GM23248 (cell line): ENCODE measurements at places on chromosomes 1 and 21. TPM values are rescaled to one million over a fixed set of nuclear protein-coding genes. Genes with fewer than 3 reads are reported as not detected.

DNA sequence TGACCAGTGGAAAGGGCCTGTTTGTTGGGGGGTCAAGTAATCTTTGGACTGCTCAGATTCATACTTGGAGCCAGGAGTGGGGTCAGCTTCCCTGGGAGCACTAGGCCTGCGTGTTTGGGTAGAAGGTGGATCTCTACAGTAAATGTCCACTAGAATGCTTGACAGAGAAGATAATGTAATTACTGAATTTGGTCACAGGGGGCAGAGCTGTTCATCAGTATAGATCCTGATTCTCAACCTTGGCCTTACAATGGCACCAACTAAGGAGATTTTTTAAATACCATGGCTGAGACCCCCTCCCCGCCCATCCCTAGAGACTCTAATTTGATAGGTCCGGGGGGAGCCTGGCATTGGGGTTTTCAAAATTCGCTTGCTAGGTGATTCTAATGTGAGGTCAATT lies 217.5 kb upstream of the PLXNA2 start:
- no peak for DNase-seq

DNA sequence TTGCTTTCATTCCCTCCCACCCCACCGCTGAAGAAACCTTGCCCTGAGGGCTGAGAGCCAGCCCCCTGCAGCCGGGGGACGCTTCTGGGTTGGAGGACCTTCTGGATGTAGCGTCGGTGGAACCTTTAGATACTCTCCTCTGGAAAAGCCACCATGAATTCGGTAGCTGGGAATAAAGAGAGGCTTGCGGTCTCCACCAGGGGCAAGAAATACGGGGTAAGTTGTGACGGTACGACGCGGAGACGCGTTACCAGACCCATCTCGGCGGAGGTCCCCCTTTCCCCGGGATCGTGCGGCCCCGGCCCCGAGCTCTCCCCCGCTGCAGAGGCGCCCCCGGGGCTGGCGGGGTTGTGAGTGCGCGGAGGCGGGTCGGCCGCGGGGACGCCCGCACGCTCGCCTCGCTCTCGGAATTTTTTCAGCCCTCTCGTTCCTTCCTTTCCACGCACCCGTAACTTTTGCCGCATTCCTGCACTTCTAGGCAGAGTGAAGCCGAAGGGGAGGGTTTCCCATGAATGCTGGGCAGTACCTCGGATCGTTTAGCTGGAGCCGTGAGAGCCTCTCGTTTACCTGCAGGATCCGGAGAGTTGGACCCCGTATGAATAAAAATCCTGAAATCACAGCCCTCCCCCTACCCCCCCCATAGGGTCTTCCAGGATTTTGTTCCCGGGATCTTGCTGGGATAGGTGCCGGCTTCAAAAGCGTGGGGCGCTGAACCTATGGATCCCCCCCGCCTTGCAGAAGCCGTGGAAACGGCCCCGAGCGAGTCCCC lies 671 bp downstream of the KIF26B start:
- DNase-seq, result peak; percentile 64

DNA sequence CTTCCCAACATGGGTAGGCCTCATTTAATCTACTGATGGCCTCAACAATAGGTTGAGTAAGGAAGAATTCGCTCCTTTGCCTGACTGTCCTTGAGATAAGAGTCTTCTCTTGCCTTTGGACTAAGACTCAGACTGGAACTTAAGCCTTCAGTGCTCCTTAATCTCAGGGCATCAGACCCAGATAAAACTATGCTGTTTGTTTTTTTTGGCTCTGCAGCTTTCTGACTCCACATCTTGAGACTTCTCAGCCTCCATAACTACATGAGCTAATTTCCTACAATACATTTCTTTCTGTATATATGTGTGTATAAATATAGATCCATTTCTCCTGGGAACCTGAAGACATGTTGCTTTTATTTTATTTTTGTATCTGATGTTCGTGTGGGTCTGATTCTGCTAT lies 1470.7 kb upstream of the PRMT6 start:
- peak; percentile 3 for DNase-seq

The IL22RA1 gene
- total RNA-seq, result not detected in 2 replicates

GRCh38 chr1:10415211-10415930 lies 14.9 kb upstream of the CENPS start:
- peak; percentile 81 for DNase-seq

- no peak for DNase-seq
Measured at GRCh38 chr21:15453261-15453660, 276.5 kb upstream of the USP25 start.

- DNase-seq, result no peak
Measured at GRCh38 chr1:178291166-178291565, 197.3 kb downstream of the RASAL2 start.

The TFAP2E gene
- total RNA-seq, result not detected in 2 replicates

DNA sequence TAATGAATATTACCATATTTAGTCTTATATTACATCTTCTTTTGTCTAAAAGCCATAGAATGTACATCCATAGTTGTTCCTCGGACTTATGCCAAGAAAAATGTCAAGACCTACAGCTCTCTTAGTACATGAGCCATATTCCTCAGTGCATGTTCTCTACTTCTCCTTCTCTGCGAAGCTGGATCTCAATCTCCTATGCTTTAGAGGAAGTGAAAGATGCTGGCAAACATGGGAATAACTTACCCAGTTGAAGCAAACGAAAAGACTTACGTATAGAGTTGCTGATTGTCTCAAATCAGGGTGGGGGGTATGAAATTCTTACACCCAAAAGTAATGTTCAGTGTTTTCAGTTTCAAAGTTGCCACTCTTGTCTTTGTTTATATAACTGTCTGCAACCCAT lies 32.7 kb downstream of the OR13G1 start:
- no peak for DNase-seq

DNA sequence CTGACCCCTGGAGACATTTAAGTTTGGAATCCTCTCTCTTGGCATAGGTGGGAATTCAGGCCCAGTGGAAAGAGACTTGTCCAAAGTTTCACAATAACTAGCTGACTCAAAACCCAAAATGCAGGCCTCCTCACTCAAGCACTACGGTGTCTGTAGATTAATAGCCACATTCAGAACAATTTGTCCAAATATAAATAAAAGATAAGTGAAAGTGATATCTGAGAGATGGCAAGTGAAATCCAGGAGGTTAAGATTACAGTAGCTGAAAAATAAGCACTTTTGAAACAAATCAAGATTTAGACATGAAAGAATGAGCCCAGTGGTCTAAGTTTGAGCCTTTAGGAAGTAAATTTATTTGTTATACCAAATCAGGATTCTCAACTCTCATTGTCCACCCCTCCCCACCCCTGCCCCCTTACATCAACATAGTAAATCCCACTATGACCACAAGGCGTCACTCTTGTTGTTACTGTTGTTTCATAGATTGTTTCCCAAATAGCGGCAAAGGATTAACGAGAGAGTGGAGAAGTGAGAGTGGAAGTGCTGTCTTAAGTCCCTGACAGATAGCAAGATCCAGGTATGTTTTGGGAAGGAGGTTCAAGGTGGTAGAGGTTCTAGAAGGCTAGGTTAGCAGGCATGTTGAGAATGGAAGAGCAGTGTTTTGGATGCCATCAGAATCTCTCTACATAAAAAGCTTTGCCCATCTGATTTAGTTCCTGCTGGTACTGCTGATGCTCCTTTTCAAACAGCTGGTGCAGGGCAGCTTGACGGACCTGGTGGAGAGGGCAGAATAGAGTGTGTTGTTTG lies 7.1 kb upstream of the TPM3 start:
- DNase-seq, result peak; percentile 75

The FMO5 gene
- total RNA-seq, result 1.8 and 4.9 TPM in 2 replicates

DNA sequence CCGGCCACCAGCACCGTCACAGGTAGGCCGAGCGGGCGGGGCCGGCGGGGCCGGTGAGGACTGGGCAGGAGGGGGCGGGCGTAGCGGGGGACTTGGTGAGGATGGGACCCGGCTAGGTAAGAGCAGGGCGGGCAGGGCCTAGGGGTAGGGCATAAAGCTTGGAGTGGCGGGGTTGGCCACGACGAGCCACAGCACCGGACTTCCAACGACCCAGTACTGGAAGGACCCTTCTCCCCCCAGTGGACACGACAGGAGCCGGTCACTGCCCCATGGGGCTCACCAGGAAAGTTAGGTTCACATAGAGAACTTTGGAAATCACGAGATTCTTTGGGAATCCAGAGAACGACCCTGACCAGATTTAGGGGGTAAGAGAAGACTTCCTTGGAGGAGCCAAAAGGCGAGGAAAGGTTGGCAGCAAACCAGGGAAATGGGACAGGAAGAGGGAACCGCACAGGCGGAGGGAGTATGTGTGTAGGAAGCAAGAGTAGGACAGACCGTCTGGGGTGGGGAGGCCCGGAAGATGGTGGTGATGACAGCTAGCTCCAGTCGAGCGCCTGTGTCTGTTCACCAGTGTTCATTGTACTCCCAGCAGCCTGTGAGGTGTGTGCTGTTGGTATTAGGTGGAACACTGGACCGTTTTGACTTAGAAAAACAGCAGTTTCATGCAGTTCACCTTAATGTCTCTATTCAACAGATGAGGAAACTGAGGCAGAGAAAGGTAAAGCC lies 20.4 kb downstream of the ZNF362 start:
- no peak for DNase-seq

The ICOSLG gene
- total RNA-seq, result under 0.01 and 0.25 TPM in 2 replicates

- DNase-seq, result peak; percentile 33
Measured at GRCh38 chr1:77459881-77460280, 178.1 kb downstream of the AK5 start.

The LRRC8D gene
- total RNA-seq, result 30.7 and 35.3 TPM in 2 replicates

GRCh38 chr1:117623698-117624097 lies 17.9 kb downstream of the TENT5C start:
- DNase-seq, result no peak

- peak; percentile 63 for DNase-seq
Measured at GRCh38 chr21:37208056-37208721, 58.9 kb downstream of the VPS26C start.

GRCh38 chr1:23184212-23184934 lies 15.7 kb upstream of the LUZP1 start:
- peak; percentile 52 for DNase-seq

The AMY2B gene
- total RNA-seq, result 1.1 and 2.5 TPM in 2 replicates

The RGSL1 gene
- not detected in 2 replicates for total RNA-seq

- DNase-seq, result peak; percentile 93
Measured at GRCh38 chr1:95035536-95035935, 37.2 kb downstream of the ALG14 start.

DNA sequence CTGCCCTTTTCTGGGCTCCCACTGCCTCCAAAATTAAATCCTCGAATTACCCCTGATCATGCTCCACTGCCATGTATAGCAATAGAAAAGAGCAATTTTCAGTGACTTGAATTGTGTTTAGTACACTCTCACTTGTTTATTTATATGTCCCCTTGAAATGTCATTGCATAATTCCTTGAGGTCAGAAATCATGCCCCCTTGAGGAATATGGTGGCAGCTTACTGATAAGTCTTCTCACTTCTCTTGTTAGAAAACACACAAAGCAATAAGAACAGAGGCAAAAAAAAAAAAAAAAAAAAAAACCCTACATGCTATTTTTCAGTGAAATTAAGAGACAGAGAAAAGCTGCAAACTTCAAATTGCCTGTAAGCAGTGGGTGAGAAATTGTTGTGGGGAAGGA lies 37.5 kb downstream of the GPR88 start:
- no peak for DNase-seq

GRCh38 chr1:13965770-13966398 lies 265.9 kb downstream of the PRDM2 start:
- peak; percentile 74 for DNase-seq

DNA sequence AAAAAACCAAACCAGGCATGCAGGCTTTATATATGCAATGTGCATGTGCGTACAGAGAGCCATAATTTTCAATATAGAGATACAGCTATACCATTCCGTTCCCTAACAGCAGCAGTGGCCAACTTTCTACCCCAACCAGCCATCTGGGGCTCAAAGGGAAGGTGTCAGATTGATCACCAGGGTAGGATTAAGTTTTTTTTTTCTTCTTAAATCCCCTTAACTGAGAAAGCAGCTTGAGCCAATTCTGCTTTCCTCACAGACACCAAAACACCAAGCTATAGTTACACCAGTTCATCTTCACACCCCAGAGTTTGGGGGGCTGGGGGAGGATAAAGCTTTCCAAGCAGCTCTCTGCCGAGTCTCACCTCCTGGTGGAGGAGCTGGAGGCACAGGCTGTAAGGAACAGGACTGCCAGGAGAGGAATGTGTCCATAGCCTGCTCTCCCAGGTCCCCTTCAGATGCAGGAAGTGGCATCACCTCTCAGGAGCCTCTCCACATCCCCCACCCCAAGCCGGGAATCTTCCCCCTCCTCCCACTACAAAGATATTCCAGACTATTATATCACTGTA lies 87.9 kb downstream of the SSBP3 start:
- DNase-seq, result no peak

- DNase-seq, result no peak
Measured at GRCh38 chr1:152072311-152072710, 16.6 kb downstream of the TCHHL1 start.
